ENCODE measurements at places on chromosomes 3 and 15.

GRCh38 chr3:170189398-170190256, 8.1 kb upstream of the PHC3 start:
- DNase-seq: no peak

DNA sequence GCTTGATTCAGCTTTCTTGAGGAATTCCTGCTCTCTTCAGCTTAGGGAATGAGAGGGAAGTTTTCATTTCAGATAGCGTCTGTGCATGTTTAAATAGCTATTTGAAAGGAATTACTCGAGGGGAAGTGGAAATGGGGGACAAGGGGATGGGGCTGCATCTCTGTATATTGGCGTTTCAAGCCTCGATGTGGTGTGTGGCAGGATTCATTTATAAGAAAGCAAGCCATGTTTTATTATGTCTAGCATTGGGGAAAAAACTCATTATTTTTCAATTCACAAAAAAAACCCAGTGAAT, 1.0 kb downstream of the ATP2C1 start:
- no peak for DNase-seq

DNA sequence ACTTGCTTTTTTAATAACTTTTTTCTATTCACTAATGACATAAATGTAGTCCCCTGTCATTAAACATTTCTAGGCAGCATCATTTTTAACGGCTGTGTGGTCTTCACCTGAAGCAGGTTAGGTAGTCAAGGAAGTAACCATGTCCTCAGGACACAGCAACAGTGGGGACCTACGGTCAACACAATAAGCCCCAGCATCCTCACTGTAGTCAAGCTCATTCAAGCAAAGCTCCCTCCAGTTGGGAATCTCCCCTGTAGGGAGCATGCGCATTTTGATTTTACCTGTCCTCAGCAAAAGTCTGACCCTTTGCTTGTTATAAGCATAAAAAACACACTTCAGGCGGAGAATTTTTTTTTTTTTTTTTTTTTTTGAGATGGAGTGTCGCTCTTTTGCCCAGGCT, 151.4 kb downstream of the SHQ1 start:
- no peak for DNase-seq

DNA sequence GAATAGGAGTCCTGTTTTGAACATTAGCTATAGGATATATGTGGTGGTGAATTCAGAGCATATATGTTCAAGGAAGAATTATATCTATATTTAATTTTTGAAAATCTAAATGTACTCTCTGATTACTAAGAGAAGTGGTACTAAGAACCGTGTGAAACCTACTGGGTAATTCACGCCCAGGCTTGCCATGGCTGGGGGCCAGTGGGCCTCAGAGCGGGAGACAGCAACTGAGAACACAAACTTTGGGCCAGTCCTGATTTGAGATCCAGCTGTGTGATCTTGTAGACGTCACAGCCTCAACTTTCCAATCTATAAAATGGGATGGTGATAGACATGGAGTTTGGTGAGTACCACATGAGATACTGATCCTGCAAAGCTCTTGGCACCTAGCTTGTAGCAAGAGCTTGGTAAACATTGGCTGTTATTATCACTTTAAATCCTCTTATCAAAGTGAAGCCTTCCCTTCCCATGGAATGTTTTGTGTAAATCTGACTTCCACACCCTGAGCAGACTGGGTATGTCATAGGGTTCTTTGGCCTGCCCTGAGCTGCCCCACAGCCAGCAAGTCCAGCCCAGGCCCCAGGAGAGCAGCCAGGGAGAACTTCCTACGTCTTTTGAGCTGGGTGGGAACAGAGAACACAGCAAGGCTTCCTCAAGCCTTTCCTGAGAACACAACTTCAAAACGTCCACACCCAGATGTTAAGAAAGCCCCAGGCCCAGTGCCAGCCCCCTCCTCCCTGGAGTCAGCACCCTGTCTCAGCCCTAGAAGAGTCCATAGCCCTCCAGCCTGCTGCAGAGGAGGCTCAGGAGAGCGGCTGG, 8.2 kb upstream of the PAQR5 start:
- peak; percentile 77 for DNase-seq

DNA sequence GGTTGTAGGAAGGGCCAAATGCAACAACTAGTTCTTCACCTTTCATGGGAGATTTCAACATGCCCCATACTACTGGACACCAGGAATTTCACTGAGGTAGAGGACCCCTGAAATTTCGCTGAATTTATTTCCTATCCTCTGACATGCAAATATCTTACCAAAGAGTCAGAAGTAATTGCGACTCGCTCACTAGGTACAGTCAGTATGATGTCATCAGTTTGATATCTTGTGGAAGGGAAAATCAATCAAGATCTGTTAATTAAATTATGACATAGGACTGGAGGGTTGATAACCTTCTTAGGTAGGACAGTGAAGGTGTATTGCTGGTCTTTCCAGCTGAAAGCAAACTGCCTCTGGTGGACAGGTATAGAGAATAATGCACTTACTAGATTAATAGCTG, 74.9 kb upstream of the TNIK start:
- no peak for DNase-seq

- peak; percentile 48 for DNase-seq
These were observed 176.9 kb upstream of the LMCD1 start for GRCh38 chr3:8324747-8325146.

DNA sequence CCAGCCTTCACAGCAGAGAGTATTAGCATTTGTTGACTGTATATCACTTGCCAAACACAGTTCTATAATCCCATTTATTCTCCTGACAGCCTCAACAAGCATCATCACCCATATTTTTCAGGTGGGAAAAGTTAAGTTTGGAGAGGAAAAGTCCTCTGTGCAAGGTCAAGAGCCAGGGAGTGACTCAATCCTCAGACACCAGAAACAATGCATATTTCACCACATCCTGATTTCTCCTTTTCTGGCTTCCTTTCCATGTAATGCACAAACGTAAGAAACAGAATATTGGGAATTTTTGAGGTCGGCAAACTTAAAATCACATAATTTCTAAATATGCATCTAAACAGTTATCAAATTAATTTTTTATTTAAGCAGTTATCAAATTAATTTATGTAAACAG, 116.0 kb upstream of the GADL1 start:
- no peak for DNase-seq

- DNase-seq: peak; percentile 40
These were observed 8.8 kb downstream of the KLF15 start for GRCh38 chr3:126348308-126348920.

DNA sequence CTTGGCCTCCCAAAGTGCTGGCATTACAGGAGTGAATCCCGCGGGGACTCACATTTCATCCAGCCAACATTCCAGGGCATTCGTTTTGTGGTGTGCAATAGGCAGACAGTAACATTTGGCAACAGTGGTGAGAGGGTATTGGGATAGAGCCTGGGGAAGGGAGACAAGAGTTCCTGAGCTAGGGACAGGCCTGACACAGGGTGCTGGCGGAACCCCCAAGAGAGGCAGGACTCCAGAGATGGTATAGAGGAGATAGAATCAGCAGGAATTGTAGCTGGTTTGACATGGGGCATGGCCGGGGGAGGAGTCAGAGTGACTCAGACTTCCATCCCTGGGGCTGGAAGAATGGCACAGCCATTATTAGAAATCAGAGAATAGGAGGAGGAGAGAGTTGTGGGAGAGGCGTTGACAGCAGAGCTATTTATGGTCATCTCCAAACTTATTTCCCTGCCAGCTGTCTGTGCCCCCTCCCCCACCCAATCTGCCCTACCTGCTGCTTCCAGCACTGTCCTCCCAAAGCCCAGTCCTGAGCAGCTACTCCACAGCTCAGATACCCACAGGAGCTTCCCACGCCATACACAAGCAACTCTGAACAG, 4.4 kb upstream of the IDH2 start:
- DNase-seq: no peak

DNA sequence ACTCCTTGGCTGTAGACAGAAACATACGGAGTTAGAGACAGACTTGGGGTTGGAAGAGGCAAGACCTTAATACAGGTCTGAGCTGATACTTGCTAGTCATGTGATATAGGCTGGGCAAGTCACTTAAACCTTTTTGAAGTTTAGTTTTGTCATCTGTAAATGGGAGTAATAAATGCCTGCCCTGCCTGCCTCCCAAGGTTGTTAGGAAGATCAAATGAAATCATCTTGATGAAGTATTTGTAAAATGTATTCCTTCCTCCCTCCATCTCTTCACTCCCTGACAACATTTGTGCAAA, 2.9 kb downstream of the PXK start:
- DNase-seq: no peak

DNA sequence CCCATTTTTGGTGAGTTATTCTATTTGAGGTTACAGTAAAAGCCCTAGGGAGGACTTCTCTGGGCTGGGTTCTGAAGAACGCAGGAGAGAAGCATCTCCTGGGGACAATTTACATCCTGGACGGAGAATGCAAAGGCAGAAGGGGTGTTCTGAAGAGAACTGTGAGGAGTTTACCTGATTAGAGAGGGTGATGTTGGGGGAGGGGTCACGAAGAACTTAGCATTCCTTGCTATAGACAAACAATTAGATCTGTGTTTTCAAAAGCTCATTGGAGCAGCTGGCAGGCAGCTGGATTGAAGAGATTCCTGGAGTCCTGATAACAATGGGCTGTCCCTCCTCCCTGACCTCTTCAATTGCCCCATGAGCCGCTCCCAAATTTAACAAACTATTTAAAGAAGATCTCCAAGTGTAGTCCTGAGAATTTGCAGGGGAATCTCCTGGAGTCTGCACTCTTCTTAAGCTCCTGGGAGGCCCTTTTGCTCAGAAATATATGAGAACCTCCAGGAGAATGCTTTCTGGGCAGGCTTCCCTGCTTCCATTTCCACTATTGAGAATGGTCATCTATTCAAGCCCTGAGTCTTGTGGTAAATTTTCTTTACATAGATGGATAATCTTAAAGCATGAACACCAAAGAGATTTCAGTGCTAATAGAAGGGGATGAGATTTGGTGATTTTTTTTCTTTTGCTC, 55.3 kb downstream of the ARHGAP31 start:
- no peak for DNase-seq

DNA sequence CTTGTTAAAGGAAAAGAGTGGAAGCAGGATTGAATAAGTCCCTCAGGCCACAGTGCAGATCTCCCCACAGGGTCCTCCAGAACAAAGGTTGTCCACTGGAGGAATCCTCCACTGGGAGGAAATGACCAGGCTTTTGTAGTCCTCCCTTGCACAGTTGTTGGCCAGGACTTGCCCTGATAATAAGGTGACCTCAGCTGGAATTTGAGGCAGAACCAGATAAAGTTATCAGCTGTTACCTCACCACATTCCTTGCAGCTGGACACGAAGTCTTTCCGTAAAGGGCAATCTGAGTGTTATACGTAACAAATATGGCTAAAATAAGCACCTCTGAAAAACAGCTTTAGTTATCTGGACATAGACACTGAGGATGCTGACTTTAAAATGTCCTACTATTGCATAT, 83.5 kb upstream of the NAALADL2 start:
- DNase-seq: no peak

DNA sequence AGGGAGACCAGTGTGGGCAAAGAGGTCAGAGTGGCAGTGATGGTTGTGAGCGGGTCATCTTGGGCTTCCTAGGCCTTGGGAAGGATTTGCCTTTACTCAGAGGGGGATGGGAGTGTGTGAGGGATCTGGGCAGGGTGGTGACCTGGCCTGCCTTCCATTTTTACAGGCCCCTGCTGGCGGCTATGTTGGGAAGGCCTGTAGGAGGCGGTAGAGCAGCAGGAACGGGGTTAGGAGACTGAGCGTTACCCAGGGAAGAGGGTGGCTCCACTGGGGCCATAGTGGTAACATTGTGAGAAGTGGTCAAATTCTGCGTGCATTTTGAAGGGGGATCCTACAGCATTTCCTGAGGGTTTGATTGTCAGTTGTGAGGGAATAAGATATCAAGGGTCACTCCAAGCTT, 307.3 kb upstream of the CTDSPL start:
- no peak for DNase-seq

- no peak for DNase-seq
These were observed 38.3 kb upstream of the SNRPN start for GRCh38 chr15:24916305-24917009.

GRCh38 chr3:182671942-182672341, 121.4 kb upstream of the ATP11B start:
- no peak for DNase-seq

DNA sequence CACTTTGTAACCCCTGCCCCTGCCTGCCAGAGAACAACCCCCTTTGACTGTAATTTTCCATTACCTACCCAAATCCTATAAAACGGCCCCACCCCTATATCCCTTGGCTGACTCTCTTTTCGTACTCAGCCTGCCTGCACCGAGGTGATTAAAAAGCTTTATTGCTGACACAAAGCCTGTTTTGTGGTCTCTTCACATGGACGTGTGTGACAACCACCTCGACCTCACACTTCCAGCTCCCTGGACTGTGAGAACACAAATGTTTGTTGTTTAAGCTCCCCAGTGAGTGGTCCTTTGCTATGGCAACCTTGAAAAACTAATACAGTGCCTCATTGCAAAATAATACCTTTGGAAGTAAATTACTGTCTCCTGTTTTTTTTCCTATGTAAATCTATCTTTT, 299.2 kb upstream of the POU1F1 start:
- DNase-seq: peak; percentile 25

DNA sequence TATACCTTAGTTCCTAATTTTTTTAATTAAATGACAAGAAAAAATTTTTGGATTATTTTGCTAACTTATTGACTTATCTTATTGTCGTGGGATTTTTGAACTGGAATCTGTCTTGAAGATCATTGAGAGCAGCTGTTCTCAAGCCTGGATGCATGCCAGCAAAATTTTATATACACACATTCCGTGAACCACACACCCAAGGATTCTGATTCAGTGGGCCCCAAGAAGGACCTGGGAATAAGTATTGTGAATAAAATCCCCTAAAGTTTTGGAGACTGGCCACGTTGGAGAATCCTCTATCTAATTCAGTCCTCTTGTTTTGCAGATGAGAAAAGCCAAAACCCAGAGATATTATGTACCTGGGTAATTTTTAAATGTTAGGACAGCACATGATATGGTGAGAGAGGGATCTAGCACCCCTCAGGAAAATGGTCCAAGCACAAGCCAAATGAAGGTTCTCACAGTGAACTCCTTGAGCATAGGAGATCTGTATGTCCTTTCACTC, 55.2 kb downstream of the UNC13C start:
- no peak for DNase-seq

GRCh38 chr3:125367403-125368230, 7.5 kb downstream of the ZNF148 start:
- no peak for DNase-seq

DNA sequence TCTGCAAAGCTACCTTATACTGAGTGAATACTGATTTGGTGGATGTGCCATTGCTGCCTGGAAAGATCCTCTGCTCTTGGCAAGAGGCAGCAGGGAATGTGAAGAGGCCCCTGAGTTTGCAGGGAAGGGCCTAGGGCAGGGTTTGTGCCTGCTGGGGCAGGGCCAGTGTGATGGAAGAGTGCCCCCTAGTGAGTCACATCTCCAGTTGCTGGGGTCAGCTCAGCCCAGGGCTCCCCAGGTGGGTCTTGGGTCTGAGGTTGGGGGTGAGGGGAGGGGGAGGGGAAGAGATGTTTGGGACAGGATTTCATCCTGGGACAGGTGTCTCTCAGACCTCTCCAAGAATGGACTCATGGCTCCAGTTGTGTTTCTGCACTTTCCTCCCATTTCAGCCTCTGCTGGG, 4.1 kb upstream of the AMOTL2 start:
- peak; percentile 76 for DNase-seq

DNA sequence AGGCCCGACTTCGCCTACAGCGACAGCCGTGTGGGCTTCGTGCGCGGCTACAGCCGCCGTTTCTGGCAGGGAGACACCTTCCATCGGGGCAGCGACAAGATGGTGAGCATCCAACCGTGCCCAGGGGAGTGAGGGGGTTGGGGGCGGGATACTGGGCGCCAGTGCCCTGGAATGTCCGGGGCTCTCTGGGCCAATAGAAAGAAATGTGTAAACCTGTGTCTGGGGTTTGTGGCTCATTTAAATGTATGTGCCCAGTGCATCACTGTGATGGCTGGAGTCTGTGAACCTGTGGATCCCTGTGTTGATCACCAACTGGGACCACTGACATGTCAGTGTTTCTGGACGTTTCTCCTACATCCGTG, 423 bp downstream of the CHAC1 start:
- DNase-seq: no peak

Data from aorta (tissue), 5 donors.